CD8-positive, alpha-beta memory T cell (primary cell): ENCODE measurements at places on chromosomes 2 and 18. TPM values are rescaled to one million over a fixed set of nuclear protein-coding genes. Genes with fewer than 3 reads are reported as not detected.

TYMS gene
- total RNA-seq: 297 TPM

DNA sequence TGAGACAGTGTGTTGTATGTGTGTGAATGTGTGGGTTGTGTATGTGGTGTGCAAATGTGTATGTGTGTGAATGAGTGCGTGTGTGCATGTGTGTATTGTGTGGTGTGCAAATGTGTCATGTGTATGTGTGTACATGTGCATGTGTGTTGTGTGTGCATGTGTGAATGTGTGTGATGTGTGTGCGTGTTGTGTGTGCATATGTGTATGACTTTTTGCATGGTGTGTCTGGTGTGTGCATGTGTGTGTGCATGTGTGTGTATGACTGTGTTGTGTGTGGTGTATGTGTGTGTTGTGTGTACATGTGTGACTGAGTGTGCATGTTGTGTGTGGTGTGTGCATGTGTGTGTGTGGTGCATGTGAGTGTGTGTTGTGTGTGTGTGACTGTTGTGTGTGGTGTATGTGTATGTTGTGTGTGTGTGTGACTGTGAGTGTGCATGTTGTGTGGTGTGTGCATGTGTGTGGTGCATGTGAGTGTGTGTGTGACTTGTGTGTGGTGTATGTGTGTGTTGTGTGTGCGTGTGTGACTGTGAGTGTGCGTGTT is 268.3 kb downstream of the DCDC2C start:
- H3K27ac ChIP-seq: no peak overlapping the region
- no peak for DNase-seq
- no peaks in the 10 kb centered on the region for H3K27me3 ChIP-seq
- no peaks in the 10 kb centered on the region for H3K4me1 ChIP-seq
- no peak overlapping the region for H3K4me3 ChIP-seq

DNA sequence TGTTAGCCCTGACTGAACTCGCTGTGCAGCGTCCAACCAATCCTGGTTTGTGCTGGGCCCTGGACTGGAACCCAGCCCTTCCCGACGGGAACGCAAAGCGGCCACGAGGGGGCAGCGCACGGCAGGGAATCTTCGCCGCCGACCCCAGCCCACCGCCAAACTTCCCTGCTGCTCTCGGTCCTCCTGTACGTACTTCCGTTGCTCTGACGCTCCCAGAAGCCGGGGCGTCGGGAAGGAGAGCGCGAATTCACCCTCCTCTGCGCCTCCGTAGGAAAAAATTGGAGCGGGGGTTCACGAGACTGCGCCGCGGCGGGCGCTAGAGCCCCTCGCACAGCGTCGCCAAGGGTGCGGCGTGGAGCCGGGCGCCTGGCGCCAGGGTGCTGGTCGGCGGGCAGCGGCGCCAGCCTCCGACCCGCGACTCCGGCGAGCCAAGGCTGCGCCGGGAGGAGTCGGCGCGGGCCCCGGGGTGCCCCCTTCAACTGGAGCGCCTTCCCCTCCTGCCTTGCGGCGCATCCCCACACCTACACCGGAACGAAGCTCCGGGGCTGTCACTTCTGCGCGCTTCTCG is 873 bp upstream of the SH3RF3 start:
- H3K4me1 ChIP-seq: peaks cover 10% of the 10 kb centered on the region

CDK15 gene
- not detected for total RNA-seq
